ENCODE measurements at places on chromosomes 11 and 22. TPM values are rescaled to one million over a fixed set of nuclear protein-coding genes. Genes with fewer than 3 reads are reported as not detected.

The MUC5AC gene
- total RNA-seq, result 0.35 TPM

The CSF2RB gene
- total RNA-seq, result 0.12 TPM

The RIMBP3C gene
- 0.29 TPM for total RNA-seq

The OR2AG1 gene
- not detected for total RNA-seq

The C11orf97 gene
- not detected for total RNA-seq

The C1QTNF4 gene
- total RNA-seq, result not detected

All from PC-3 (cell line).